ENCODE measurements at places on chromosomes 13 and 19.

DNA sequence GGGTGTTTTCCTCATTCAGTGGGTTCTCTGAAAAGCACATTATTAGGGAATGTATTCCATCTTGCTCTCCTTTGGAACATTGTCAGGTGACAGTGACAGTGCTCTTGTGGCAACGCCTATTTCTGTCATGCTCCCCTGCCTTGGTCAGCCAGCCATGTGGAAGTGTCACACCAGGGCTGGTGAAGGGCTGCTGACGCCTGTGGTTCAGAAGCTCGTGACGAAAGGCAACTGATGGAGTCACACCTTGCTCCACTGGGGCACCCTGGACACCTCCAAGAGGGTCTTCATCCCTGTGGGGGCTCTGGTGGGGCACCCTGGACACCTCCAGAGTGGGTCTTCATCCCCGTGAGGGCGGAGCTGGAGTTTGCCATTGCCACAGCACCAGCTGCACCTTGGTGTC, 68.9 kb upstream of the GPR183 start:
- peak; percentile 33 for DNase-seq

- DNase-seq = no peak
Measured at GRCh38 chr13:67134417-67135129, 95.6 kb downstream of the PCDH9 start.

DNA sequence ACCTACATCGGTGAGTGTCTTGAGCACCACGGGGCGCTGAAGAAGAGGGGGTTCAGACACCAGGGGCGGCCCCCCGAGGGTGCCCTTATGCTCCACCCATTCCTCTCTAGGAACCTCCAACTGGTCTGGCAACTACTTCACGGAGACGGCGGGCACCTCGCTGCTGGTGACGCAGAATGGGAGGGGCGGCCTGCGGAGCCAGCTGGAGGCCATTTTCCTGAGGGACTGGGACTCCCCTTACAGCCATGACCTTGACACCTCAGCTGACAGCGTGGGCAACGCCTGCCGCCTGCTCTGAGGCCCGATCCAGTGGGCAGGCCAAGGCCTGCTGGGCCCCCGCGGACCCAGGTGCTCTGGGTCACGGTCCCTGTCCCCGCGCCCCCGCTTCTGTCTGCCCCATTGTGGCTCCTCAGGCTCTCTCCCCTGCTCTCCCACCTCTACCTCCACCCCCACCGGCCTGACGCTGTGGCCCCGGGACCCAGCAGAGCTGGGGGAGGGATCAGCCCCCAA, 12.1 kb downstream of the HIPK4 start:
- no peak for DNase-seq

DNA sequence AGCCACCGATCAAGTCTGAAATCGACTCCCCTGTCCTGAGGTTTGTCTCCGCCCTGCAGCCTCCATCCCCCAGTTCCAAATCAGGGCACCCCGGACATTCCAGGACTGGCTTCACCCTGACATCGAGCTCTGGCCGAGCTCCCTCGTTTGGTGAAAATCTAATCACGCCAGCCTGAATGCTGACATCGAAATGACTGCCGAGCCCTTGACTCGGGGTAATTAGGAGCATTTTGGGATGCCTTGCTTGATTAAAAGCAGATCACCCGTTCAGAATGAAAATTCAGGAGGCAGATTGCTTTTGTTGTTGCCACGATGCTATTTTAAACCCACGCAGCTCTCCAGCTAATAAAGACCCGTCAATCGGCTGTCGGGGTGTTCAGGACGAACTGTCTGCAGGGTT, 34.3 kb downstream of the ZNRF4 start:
- DNase-seq = no peak

- DNase-seq = no peak
Measured at GRCh38 chr19:32318884-32319520, 26.4 kb upstream of the ZNF507 start.

DNA sequence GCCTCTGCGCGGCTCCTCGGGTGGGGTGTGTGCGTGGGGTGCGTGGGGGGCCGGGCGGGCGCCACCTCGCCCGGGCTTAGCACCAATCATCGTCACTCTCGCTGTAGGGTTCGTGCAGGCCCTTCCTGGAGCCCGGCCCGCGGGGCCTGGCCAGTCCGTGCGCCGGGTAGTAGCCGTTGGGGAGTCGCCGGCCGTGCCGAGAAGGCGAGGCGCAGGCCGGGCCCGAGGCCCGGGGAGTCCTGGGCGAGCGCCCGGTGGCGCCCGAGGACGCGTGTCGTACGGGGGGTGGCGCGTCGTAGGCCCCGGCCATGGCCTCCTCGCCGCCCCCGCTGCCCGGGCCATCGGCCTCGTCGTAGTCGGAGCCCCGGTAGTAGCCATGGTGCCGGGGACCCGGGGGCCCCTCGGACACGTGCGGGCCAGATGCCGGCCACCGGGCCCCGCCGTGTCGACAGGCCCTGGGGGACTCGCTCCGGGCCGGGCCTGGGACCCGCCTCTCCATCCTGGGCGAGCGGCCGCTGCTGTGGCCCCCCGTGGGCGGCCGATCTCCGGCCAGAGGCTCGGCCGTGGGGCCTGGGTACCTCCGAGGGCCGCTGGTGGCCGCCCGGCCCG, 57.1 kb downstream of the IER2 start:
- no peak for DNase-seq

GRCh38 chr19:1384085-1384462, 367 bp downstream of the NDUFS7 start:
- DNase-seq = no peak

DNA sequence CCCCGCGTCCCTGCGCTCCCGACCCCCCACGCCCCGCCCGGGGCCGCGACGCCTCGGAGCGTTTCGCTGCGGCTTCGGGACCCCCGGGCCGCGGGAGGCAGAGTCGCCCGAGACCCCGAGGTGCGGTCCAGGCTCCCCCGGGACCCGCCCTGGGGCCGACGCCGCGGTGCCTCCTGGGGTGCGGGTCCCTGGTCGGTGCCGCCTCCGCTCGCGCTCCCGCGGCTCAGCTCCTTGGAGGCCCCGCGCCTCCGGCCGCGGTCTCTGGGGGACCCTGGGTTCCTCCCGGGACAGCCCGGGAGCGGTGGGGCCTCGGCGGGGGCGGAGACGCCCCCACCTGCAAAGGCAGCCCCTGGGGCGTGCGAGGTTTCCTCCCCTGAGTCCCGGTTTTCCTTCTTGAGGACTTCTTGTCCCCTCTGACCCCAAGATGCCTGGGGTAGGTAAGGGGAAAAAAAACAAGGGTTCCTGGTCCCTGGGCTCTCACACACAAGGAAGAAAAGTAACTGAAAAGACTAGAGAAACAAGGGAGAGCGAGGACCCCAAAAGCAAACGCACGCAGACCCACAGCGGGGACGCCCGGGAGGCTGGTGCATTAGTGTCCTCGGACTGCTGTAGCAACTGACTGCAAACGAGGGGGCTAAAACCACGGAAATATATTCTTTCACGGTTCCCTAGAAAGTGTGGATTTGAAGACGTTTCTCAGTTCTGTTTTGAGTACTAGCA, 740 bp downstream of the ZNF555 start:
- DNase-seq = no peak

- no peak for DNase-seq
Measured at GRCh38 chr19:51891193-51891747, 3.5 kb upstream of the ZNF577 start.

- DNase-seq = no peak
Measured at GRCh38 chr19:13848798-13849676, 27.9 kb upstream of the NANOS3 start.

DNA sequence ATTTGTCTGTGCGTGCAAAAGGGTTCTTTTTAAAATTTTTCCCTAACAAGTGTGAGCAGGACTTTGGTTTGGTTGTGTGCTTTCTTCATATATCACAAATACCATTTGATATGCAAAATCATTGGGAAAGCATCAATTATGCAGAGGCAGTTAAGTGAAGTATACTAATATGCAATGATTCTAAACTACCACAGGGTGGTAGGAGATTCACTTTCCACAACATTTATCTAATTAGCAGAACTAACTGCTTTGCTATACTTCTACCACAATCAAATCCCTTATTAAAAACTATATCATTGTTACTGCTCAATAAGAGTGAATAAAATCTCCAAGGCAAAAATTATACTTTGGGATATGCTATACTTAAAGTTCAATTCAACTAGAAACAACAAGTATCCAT, 2738.9 kb upstream of the PCDH20 start:
- DNase-seq = no peak

GRCh38 chr13:95083066-95083465, 218.2 kb downstream of the ABCC4 start:
- no peak for DNase-seq

DNA sequence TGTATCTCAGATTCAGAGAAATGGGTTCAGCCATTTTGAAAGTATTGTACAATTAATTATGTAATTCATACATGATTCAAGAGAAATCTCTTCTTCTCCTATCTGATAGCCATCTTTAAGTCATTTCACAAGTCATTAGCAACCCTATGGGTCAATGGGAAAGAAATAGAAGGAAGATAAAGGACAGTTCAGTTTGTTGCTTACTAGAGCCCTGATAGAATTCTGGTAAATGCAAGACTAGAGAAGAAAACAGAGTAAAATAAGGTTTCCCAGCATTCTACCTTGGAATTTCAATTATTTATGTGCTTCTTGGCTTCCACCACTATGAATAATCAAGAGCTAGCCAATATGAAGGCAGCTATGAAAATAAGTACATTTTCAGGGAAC, 117.7 kb downstream of the LHFPL6 start:
- no peak for DNase-seq

DNA sequence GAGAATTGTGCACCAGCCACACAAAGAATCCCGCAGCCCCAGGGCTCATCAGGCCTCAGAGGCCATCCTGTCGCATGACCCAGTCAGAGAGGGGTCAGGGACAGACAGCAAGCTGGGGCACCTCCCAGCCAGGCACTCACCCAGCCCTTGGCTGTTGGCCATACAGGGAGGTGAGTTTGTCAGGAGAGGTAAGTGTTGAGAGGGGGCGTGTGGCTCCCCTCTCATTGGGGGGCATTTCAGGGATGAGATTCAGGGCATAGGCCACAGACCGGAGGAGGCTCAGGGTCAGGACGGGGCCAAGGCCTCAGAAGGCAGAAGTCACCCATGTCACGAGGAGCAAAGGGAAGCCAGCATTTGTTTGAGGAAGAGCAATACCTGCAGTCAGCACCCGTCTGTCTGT, 37.1 kb downstream of the MYO9B start:
- DNase-seq = no peak

DNA sequence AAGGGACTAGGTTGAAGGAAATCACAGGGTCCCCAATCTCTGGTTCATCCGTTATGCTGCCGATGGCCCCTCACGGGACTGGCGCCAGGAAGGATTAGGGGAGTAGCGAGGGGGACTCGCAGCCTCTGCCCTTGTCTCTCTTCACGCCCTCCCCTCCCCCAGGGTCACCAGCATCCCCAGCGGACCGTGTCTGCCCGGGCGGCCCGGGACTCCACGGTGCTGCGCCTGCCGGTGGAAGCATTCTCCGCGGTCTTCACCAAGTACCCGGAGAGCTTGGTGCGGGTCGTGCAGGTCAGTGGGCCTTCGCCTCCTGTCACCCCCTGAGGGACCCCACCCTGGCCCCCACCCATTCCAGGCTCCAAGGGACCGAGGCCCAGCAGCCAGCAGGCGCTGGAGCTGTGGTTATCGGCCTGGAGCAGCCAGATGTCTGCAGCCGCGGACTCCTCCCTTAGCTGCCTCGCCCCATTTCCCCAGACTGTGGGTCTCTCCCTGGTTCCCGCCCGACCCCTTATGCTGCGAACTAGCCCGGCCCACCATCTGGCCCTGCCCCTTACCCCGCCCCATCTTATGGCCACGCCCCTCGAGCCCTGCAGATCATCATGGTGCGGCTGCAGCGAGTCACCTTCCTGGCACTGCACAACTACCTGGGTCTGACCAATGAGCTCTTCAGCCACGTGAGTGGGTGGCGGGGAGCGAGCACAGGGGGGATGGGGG, 5.4 kb downstream of the PNPLA6 start:
- DNase-seq = no peak

DNA sequence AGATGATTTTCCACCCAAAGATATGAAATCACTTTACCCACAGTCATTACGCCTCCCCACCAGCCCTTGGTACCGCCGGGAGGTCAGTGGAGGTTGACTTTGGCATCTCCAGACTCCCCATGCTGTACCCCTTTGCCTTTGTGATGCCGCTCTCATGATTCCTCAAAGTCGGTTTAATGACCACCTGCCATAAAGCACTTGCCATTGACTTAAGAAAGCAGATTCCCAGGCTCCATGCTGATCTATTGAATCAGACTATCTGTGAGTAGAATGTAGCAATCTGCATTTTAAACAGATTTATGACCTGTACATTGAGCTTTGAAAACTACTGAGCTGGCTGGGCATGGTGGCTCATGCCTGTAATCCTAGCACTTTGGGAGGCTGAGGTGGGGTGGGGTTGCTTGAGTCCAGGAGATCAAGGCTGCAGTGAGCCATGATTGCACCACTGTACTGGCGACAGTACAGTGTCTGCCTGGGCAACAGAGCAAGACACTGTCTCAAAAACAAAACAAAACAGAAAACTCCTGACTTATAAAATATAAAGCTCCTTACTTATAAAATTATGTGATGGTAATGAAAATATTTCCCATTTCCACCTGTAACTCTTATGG, 235.2 kb downstream of the KLF5 start:
- no peak for DNase-seq

GRCh38 chr13:24173795-24174194, 13.3 kb downstream of the SPATA13 start:
- DNase-seq = no peak

DNA sequence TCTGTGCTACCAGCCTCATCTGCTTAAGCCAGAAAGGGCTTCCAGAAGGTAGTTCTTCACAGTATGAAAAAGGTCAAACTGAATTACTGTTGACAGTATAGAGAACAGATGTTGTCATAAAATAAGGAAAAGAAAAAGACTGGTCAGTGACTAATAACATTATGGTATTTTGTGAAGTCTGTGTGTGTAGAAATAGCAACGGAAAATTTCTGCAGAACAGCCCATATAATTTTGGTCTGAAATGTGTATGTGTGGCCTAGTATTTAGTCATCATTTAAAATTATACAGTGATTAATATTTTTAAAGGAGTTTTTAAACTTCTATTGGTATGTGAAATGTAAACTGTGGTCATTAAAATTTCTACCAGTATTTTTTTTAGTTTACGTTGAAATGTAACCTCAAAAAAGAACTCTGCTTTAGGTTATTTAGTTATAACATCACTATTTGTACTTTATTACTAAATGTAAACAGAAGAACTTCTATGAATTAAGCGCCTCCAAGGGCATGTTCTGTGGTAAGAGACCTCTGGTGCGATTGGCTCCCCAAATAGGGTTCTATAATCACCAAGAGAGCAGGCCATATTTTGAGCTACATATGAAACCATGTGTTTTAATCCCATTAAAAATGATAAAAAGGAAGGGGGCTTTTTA, 3.3 kb upstream of the GPR183 start:
- DNase-seq = no peak

- DNase-seq = no peak
Measured at GRCh38 chr13:112696869-112697465, 7.1 kb downstream of the ATP11A start.

GRCh38 chr13:101690871-101691270, 238.4 kb downstream of the ITGBL1 start:
- no peak for DNase-seq
